ENCODE measurements at places on chromosomes 5 and 9.

DNA sequence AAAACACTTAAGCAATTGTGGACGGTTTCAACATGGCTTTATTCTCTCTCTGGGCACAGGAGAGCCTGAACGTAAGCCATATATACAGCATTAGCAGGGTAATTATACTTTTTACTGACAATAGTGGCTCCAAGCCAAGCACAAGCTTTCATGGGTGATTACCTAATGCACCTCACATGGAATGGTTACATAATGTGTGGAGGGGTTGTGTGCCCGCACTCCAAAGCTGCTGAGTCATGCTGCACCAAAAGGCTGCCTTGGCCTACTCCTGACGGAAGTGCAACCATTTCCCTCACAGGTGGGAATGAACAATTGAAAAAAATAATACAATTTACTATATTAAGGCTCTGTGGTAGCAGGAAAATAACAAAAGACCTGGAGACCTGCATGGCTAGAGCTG lies 86.5 kb upstream of the ATP10B start:
- no peak for DNase-seq

DNA sequence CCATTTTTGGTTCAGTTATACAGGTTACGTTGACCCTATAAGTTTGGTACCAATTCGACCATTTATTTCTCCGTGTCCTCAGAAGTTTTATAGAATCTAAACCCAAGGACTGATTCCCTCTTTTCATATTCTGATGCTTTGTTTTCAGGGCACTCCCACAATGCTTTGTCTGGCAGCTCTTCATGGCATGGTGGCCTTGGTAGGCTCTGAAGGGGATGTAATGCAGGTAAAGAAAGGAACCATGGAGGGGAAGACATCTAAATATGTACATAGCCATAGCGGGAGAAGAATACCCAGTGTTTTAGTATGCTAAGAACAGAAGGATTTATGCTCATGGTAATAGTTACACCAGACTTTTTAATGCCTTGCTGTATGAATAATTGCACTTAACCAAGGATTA lies 82.7 kb downstream of the HACD4 start:
- no peak for DNase-seq

GRCh38 chr5:5360941-5361520 lies 61.4 kb upstream of the ICE1 start:
- DNase-seq, result no peak

DNA sequence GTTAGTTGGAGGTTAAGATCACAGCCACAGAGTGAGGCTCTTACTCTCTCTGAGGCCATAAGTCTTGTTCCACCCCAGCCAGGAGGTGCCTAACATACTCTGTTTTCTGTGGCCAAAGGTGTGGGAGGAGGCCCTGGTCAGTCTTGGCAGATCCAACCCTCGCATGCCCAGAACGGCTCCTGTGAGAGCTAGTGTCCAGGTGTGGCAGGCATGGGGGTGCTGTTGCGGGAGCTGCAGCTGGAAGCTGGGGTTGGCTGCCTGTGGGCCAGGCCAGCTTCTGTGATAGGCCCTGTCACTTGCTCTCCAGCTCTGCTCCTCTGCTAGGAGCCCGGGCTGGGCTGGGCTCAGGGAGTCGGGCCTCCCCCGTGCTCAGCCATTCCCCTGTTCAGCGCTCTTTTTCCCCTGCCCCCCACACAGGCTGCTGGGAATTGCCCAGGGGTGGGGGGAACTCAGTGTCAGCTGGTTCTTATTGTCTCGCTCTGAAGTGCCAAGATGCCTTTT lies 31.6 kb downstream of the IER5L start:
- no peak for DNase-seq

GRCh38 chr9:31255211-31255610 lies 1129.2 kb upstream of the ACO1 start:
- DNase-seq, result no peak

DNA sequence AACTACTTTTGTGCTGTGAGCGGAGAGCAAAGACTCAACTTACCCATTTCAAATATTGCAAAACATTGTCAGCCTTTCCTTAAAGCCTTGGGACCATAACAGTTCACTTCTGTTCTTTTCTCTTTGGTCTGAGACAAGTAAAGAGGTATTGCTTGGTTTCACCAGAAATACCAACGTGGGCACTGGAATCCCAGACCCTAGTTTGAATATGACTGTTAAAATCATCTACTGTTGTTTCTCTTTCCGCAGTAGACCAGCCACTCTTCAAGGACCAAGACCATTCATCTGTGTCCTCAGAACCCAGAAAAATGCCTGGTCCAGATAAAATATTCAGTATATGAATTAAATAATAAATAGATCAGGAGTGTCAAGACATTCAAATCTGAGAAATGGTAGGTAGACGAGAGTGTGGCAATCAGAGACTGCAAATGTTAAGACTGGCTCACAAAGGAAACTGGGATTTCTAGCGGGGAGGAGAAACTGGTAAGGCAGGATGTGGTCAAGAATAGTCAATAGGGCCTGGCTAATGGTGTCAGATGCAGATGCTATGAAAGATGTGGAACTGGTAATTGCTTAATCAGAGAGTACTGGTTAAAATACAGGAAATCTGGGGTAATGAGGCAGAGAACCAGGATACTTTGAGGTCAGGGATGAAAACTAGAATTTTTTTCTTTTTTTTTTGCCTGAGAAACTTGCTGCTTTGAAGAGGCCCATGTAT lies 82.1 kb upstream of the IL33 start:
- no peak for DNase-seq

DNA sequence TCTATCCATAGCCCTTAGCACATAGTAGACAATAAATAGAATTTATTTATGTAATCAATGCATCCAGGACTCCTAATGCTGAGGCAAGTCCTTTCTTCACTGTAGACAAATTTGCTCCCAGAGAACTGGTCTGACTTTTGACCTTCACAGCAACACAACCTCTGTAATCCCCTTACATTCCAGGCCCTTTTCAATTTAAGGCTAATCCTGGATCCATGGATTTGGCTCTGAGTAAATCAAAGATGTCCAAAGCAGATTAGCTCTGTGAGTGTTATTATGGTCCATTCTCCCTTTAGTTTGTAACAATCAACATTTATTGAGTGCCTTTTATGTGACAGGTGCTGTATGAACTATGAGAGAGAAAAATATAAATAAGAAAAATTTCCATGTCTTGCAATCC lies 27.4 kb upstream of the TMC1 start:
- DNase-seq, result no peak

DNA sequence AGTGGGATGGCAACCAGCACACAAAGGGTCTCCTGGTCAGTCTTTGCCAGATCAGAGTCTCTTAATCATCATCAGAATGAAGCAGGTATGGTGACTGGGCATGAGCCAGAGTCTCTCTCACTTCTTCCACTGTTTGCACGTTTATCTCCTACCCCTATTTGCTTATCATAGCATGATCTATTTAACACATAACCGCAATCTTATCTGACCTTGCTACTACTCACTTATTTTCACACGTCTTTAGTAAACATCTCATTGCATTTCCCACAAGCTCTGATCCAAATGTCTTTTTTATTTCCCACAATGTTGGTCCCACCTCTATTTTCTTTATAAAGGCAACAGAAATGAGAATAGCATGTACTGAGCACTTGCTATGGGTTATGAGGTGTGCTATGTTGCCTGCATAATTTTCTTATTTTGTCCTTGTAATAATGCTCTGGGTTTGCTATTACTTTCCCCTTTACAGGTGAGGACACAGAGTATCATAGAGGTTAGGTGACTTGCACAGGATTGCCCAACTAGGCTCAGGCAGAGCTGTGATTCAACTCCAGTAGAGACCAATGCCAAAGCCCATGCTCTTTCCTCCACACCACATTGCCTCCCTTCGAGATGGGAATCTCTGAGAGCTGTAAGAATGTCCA lies 39.7 kb upstream of the IL7R start:
- no peak for DNase-seq

Data from stimulated activated CD8-positive, alpha-beta memory T cell treated with anti-CD3 and anti-CD28 coated beads, Interleukin-7, amount 100 ng/mL, for 1 hour (primary cell).